ENCODE measurements at places on chromosomes 2 and 18. TPM values are rescaled to one million over a fixed set of nuclear protein-coding genes. Genes with fewer than 3 reads are reported as not detected.

The SIX3 gene
- not detected for total RNA-seq

The SANBR gene
- total RNA-seq, result 30.6 TPM

The TPO gene
- 0.32 TPM for total RNA-seq

The GALR1 gene
- not detected for total RNA-seq

The MERTK gene
- total RNA-seq, result 11.2 TPM
